Progenitor cell of endocrine pancreas (in vitro differentiated cells): ENCODE measurements at places on chromosomes 7 and 10.

DNA sequence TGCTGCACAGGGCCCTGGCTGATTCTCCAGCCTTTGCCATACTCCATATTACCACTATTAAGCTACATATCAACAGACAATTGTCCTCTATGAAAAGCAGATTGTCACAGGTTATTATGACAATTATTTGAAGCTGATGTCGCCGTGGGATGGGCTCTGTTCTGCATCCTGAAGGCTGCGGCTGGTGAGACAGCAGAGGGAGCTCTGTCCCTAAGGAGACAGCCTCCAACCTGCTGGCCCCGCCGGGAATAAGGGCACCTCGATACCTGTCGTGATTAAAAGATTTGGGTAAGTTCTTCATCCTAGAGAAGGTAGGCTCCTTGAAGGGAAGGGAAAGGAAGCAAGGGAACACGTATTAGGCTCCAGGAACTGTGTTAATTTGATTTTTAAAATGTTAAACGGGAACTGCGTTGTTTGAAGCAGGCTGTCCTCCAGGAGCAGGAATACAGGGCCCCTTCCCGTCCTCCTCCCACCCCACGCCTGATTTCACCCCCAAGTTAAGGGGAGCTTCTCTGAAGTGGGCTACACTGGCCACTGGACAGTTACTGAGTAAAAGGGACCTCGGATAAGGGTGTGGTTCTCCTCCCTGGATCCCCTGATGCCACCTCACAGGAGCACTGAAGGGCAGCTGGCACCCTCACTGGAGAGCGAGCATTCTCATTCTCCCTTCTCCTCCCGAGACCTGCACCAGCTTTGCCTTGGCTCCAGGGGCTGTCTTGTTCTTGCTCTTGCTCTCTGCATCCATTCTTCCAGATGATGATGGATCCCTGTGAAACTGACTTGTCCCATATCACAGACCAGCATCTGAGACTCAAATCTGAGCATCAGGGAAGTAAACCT lies 11.8 kb upstream of the TIAL1 start:
- DNase-seq = no peak

GRCh38 chr7:135383525-135384175 lies 126.3 kb downstream of the CNOT4 start:
- no peak for DNase-seq

GRCh38 chr7:45402480-45403218 lies 171.5 kb upstream of the ADCY1 start:
- no peak for DNase-seq

- no peak for DNase-seq
These were observed 3.1 kb upstream of the SLC13A4 start for GRCh38 chr7:135731131-135731530.

DNA sequence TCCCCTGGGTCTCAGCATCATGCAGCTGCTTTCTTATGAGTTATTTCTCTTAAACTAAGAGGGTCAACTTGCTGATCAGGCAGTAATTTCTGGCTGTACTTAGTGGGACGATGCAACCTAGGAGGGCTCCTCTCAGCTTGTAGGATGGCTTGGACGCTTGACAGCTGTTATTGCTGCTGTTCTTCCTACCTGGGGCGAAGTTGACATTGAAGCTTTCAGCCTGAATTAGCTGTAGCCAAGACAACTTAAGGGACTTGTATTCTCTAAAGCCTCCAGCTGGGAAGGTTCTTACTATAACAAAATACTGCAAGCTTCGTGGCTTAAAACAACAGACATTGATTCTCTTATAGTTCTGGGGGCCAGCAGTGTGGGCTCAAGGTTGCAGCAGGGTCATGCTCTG lies 224.9 kb downstream of the ACTR3B start:
- DNase-seq = no peak

DNA sequence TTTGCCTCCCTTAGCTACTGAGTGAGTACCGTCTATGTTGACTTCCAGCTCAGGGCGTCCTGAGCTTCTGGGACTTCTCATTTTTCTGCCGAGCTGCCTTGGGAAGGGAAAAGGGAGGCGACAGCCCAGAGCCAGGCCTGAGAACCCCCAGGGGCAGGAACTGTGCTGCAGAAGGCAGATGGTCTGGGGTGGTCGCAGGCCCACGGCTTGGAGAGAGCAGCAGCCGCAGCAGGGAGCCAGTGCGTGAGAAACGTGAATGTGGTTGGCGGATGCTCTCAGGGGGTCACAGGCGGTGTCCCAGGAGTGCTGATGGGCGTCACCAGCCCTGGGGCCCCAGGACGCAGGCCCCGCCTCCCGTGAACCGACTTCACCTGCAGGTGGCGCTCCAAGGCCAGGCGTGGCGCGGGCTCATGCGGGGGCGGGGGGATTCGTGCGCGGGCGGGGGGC lies 9.2 kb upstream of the PWWP2B start:
- DNase-seq = peak; percentile 81

DNA sequence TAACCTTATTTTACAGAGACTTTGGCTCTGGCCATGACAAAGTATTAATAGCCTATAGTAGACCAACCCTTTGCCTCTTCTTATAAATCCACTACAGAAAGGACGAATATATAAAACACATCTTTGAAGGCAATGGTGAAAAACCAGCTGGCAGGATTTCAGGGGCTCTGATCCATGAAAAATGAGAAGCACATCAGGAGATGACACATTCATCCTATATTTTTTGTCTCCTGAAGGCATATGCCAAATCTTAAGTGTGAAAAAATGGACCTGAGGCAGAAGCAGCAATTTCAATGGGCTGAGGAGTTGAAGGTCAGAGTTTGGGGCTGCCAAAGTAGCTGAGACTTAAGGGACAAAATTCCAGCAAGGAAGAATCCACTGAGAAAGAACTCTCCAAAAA lies 14.4 kb downstream of the RNF216 start:
- DNase-seq = no peak

- DNase-seq = no peak
These were observed 28.8 kb downstream of the PAX2 start for GRCh38 chr10:100774223-100774622.

GRCh38 chr7:88260719-88261118 lies 40.9 kb upstream of the SRI start:
- DNase-seq = no peak

DNA sequence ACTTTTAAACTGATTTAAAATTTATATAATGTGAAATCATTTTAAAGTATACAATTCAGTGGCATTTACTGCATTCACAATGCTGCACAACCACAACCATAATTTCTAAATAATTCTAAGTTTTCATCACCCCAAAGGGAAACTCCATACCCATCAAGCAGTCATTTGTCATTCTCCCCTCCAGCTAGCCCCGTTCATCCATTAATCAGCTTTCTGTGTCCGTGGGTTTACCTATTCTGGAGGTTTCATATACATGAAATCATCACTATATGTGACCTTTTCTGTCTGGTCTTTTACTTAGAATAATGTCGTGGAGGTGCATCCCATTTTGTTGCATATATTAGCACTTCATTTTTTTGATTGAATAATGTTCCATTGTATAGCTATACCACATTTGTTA lies 214.1 kb downstream of the ADK start:
- no peak for DNase-seq

DNA sequence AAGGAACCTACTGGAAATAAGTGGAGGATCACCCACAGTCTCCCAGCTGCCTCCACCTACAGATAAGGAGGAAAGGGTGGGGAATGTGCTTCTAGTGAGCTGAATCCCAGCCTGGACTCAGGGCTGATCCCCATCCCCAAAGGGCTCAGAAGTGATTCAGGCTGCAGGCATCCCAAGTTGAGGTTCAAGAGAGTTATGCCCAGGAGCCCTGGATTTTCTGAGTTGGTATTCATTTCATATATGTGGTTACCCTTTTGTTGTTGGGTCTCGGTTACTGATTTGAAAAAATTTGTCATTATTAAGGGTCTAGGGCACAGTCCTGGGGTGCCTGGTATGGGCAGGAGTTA lies 30.0 kb upstream of the SRGN start:
- DNase-seq = no peak

DNA sequence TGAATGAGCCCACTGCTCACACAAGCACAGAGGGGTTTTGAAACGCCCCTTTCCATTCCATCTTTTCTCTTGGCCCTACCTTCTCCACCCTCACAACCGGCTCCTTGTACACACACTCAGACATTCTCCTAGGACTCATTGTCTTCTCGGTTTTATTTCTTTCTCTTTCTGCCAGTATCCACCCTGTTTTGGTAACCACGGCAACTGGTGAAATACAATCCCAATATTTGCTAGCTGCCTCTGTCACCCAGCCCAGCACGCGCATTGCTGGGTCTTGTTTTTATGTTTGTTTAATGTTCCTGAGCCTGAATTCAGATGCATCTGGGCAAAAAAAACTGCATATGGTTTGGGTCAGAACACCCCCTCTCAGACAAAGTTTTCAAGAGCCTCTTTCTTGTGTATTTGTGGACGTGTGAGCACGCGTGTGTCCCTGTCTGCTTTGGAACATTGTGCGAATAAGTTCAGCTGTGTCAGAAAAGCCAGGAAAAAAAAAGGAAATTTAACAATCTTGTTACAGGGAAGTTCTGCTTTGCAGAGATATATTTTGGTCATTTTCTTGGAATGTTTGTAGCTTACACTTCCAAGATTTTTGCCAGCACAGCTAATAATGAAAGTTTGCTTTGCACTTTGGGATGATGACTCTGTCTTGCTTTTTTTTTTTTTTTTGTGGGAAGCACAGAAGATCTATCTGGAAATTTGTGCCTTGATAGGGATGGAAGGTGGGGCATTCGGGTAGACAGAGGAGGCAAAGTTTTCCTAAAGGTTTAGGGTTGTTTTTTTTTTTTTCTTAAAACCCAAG lies 225.9 kb downstream of the TRIL start:
- DNase-seq = no peak

DNA sequence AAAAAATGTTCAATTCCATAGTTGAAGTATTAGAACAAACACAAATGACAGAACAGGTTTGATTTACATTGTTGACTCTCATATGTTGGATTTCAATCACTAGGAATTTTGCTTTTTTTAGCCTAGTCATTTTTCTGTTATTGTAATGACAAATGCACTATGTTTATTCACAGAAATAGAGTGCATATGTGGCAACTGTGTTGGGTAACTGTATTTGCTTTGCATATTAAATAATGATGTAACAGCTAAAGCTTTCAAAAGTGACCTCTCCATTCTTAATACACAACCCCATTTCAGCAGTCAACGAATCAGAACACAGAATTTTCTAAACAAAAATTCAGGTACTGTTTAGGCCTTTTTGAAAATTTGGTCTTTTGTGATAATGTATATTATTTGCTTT lies 54.0 kb upstream of the SLC26A5 start:
- DNase-seq = no peak

DNA sequence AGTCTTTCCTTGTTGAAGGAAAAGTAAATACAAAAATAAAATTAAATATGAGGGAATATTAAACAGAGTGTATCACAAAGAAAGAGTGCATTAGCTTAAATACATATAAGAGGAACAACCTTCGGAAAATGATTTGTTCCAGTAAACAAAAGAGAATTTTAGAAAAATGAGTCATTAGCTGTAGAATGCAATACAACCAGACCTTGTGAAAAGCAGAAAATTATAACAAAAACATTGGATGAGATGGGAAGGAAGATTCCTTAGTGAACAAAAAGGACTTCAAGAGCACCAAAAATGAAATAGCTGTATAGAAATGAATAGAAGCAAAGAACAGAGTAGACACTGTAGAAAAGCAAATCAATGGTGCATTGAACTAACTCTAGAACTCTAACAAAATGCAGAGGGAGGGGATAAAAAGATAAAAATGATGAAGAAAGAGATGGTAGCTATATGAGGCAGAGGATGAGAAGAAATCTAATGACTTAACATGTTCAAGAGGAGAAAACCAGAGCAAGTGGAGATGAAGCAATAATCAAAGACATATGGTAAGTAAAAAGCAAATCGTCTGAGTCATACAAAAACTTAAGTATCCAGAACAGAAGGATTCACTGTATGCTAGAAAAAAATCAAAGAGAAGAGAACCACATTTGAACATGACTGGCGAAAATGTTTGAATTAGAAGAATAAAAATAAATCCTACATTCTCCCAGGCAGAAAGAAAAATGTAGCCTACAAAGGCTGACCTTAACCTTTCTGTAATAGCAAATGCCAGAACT lies 190.5 kb downstream of the TMEM26 start:
- no peak for DNase-seq

- DNase-seq = no peak
These were observed 98.5 kb upstream of the CDK13 start for GRCh38 chr7:39851466-39852045.

- DNase-seq = no peak
These were observed 303.8 kb downstream of the KCNMA1 start for GRCh38 chr10:77333610-77334340.

- DNase-seq = no peak
These were observed 22.6 kb upstream of the TSPAN13 start for GRCh38 chr7:16730937-16731336.

DNA sequence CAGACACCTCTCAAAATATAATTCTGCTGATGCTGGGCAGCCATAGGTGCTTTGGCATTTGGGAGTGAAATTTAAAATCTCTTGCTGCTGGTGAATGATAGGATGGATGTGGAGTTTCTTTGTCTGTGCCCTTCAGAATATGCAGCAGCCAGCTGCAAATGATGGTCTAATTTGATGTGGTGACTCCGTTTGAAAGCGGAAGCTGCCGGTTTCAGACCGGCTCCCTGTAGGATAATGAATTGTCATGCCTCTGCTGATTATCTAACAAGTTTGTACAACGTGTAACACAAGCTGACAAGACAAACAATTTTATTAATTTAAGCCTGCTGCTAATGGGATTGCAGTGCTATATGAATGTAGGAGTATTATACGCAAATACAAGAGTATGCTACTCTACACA lies 103.5 kb downstream of the SND1 start:
- no peak for DNase-seq

- DNase-seq = no peak
These were observed 66.8 kb upstream of the CYP26C1 start for GRCh38 chr10:92993699-92994272.

DNA sequence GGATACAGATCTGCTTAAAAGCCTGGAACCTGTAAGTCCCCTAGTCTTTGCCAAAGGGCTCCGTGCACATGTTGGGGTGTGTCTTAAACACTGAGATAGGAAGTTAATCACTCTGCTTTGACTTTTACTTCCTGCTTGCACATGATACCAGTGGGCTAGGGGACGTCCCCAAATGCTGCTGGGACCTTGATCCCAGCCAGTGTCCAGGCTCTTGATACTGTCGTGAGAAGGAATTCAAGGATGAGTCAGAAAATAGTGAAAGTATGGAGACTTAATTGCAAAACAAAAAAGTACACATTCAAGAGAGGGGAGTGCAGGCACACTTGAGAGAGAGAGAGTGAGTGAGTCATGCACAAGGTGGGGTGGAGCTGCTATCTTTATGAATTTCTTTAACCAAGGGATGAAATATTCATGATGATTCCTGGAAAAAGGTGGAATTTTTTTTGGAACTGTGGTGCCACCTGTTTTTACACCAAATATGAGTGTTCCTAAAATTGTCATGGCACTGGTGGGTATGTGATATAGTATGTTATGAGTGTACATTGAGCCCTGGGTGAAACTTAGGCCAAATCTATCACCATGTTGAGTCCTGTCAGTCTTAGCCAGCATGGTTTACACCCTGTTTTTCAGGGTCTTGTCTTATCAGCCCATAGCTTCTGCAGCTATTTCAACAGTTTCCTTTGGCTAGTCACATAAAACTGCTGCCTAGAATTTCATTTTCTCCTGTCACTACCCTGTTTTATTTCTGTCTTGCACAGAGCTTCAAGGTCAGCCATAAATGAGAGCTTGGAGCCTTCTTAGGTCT lies 88.3 kb upstream of the CYP26C1 start:
- DNase-seq = no peak

- no peak for DNase-seq
These were observed 61.4 kb upstream of the ADRB1 start for GRCh38 chr10:113982296-113982695.
